Progenitor cell of endocrine pancreas (in vitro differentiated cells): ENCODE measurements at places on chromosomes 4 and X. TPM values are rescaled to one million over a fixed set of nuclear protein-coding genes. Genes with fewer than 3 reads are reported as not detected.

GRCh38 chr4:47498899-47499298 lies 13.8 kb downstream of the ATP10D start:
- no peaks in the 10 kb centered on the region for H3K27me3 ChIP-seq
- H3K36me3 ChIP-seq = no peaks in the 10 kb centered on the region
- no peak overlapping the region for H3K27ac ChIP-seq
- DNase-seq = no peak
- H3K4me3 ChIP-seq = no peak overlapping the region

- no peak for DNase-seq
- no peak overlapping the region for H3K4me3 ChIP-seq
- H3K4me1 ChIP-seq = peaks cover 2% of the 10 kb centered on the region
- H3K36me3 ChIP-seq = no peaks in the 10 kb centered on the region
Observed at GRCh38 chr4:152738827-152739226, 40.7 kb downstream of the TIGD4 start.

- no peak for DNase-seq
- H3K27ac ChIP-seq = no peak overlapping the region
- no peak overlapping the region for H3K4me3 ChIP-seq
- no peaks in the 10 kb centered on the region for H3K36me3 ChIP-seq
- no peaks in the 10 kb centered on the region for H3K27me3 ChIP-seq
Observed at GRCh38 chr4:142079959-142080358, 443.6 kb downstream of the IL15 start.

Gene CFAP47
- 1.5 and 1.7 TPM in 2 replicates for total RNA-seq

Gene SMIM10L2A
- 9.0 and 9.5 TPM in 2 replicates for total RNA-seq

Gene ZNF157
- 2.0 TPM in 2 replicates for total RNA-seq

Gene MTTP
- total RNA-seq = 45.1 and 54.9 TPM in 2 replicates

Gene FAM47A
- not detected in 2 replicates for total RNA-seq

Gene GYPB
- total RNA-seq = not detected in 2 replicates
